H4 (cell line): ENCODE measurements at places on chromosomes 2 and 18. TPM values are rescaled to one million over a fixed set of nuclear protein-coding genes. Genes with fewer than 3 reads are reported as not detected.

DNA sequence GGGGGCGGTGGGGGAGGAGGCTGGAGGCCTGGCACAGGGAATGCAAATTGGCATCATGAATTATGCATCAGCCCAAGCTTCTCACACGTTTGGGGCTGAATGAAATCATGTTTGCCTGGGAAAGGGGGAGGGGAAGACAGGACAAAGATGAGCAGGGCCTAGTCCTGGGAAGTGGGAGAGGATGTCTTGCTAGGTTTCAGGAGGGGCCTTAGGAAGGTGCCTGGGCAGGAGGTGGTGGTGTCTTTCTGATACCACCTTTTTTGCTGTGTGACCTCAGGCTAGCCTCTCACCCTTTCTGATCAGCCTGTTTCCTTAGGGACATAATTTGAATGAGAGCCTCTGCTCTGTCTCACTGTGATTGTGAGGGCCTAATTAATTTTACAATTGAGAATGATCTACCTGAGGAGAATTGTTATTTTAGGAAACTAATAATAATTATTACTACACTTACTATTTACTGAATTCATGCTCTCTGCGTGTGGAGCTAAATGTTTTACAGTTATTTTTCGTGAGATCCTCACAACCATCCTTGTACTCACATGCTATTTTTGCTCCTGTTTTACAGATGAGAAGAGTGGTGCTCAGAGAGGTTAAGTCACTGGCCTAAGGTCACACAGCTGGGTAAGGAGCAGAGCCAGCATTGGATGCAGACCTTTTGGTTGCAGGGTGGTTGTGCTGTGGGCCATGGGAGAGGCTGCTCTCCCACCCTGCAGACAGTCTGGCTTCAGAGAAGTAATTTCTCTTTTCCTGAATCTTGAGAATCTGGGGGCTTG lies 39.6 kb downstream of the INHBB start:
- DNase-seq, result no peak

YWHAQ gene
- 279 and 391 TPM in 2 replicates for total RNA-seq

GRCh38 chr2:118103951-118104940 lies 16.0 kb downstream of the INSIG2 start:
- DNase-seq, result no peak

DNA sequence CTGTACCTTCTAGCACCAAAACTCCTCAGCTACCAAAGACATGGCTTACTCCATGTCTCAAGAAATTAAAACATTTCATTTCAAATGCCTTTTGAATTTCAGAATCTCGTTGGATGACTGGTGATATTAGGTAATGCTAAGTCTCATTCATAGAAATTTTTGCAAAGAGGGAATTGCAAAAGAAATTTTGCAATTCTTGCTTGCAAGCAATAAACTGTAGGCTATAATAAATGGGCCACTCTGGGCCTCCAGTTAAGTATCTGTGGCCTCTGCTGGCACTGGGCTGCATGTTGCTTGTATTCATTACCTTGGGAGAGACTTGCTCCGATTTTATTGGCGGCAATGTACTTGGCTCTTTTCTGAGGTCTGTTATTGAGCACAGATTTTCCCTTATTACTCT lies 2.8 kb upstream of the LCLAT1 start:
- DNase-seq, result no peak

- no peak for DNase-seq
Observed at GRCh38 chr2:20913491-20913890, 90.6 kb upstream of the LDAH start.
